ELF-1 (cell line): ENCODE measurements at places on chromosomes 3 and 15.

DNA sequence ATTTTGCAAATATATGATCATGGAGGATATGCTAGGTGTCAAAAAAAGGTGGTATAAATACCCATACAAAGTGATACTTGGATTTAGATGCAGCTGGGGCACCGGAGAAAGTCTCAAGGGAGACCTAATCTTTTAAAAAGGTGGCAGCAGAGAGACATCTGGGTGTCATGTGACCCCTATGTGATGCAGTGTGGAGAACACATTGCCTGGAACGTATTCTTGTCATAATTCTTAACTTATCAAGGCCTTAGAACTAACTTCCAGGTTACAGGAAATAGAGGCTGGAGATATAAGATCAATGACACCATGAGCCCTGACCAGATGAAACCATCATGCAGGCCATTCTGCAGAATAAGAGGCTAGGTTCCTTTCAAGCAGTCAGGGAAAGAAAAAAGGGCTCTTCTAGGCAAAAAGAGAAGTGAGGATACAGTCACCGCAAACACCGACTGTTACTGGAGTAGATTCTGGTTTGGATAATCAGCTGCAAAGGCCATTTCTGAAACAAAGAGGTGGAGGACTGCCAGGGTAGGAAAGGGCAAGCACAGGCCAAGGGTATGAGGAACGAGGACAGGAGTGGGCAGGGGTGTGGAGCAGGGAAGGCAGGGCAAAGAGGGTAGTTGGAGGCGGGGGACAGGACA, 100.6 kb downstream of the OXNAD1 start:
- DNase-seq: no peak

- DNase-seq: no peak
These were observed 13.2 kb downstream of the NSUN3 start for GRCh38 chr3:94076055-94076454.

- no peak for DNase-seq
These were observed 85.7 kb downstream of the MSL2 start for GRCh38 chr3:136110481-136110880.

DNA sequence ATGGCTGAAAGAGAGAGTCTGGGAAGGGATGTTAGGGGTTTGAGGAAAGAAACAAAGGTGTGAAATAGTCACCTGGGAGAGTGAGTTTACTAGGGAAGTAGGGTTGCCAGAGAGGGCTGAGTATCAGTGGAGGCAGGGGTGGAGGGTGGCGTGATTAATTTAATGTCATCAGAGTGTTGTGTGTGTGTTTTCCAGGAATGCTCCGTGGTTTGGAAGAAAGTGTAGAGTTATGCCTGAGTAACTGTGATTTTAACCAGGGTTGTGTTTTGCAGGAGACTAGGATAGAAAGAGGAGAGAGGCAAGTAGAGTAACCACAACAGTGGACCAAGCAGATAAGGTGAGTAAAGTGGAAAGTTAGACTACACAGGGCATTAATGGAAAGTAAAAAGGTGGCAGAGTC, 27.2 kb downstream of the PLD1 start:
- no peak for DNase-seq

DNA sequence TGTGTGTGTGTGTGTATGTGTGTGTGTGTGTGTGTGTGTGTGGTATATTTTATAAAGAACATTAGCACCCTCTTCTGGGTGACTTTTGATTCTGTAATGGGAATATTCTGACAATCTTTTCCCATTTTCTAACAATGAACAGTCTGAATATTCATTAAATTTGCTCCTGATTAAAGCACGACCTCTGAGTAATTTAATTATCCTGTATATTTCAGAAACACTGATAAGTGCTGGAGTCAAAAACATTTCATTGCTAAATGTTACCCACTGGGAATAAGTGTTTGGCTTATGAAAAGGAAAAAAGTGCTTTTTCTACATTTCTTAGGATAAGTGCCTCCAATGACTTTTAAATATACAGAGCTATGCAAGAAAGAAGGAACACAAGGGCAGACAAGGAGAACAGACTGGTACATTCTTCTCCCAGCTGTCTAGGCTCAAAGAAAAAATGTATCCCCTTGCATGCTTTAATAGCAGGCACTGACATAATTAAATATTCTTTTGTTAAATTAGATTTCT, 32.3 kb upstream of the SYNPR start:
- DNase-seq: no peak

GRCh38 chr15:70605606-70606410, 157.6 kb downstream of the UACA start:
- peak; percentile 57 for DNase-seq

DNA sequence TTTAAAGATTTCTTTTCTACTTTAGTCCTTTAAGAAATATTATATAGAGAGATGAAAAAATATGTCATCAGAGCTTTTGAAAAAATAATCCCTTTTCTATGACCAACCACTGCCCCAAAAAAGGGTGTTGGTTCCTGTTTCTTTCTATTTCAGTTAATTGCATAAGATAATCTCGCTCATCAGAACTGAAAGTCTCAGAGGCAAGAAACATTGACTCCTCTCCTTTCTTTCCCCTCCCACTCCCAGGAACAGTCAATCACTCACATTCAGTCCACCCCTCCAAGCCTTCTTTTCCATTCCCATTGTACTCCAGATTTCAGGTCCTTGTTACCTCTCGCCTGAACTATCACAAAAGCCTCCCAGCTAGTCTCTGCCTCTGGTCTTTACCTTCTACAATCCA, 153.7 kb upstream of the ABI3BP start:
- no peak for DNase-seq

GRCh38 chr3:136772709-136773108, 20.5 kb upstream of the STAG1 start:
- no peak for DNase-seq

DNA sequence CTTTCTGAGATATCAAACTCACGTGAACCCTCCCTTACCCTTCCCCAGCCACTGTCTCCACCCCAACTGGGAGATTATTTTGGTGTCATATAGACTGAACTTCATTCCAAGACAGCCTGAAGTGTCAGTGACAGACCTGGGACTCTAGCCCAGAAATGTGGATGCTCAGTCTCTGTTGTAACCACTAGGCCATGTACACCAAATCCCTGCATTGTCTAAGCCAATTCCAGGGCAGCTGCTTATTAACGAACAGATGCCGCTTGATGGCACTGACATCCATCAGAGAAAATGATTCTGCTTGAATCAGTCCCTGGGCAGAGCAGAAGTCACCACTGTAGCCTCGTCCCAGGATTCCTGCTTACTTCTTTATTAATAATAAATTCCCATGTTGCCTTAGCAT, 305.5 kb downstream of the GRM7 start:
- no peak for DNase-seq

DNA sequence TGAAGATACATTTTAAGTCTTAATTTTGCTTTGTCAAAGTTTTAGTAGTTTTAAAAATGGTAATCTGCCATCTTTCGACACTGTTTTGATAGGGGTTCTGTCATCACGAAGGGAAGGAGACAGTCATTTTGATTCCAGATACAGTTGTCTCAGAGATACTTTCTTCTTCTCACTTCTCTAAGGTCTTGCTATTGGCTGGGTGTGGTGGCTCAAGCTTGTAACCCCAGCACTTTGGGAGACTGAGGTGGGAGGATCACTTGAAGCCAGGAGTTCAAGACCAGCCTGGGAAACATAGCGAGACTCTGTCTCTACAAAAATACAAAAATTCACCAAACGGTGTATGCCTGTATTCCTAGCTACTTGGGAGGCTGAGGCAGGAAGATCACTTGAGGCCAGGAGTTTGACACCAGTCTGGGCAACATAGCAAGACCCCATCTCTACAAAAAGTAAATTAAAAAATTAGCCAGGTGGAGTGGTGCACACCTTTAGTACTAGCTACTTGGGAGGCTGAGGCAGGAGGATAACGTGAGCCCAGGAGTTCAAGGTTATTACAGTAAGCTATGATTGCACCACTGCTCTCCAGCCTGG, 3.3 kb downstream of the RAB8B start:
- DNase-seq: no peak

DNA sequence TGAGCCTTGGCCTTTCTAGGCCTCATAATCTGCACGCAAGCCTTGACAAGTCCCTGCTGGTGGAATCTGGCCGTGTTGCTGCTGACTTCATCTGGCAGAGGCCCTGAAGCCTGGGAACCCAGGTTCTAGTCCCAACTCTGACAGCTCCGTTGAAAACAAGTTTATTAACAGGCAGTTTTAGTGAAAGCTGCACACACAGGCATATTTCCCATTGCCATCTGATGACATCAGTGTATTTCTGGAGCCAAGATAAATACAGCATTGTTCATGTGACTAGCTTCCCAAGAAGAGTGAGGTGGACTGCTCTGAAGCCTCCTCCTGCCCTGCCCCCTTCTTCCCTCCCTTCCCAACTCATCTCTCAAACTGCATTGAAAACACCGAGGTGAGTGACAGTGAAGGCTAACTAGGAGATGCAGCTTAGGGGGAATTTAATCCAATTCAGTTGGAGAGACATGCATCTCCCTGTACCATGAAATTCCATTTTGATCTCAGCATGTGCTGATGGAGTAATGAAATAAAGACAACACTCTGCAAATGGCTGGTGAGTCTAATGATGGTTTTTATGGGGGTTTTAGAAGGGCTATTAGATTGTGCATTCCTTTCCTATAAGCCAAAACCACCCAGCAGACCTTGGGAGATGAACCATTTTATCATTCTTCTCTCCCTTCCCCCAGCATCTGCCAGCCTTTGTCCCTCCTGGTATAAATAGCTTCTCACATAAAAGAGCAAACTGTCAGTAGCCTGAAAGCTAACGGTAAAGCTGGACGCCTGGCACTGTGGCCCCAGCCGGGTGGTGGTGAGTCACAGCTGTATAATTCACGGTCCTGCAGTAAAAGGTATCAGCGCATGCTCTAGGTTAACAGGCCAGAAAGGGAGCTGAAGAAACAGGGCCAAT, 38.0 kb downstream of the PRICKLE2 start:
- DNase-seq: peak; percentile 73

- no peak for DNase-seq
These were observed 120.9 kb downstream of the FOXP1 start for GRCh38 chr3:71462586-71462985.

GRCh38 chr3:156382458-156383346, 172.2 kb downstream of the SSR3 start:
- peak; percentile 59 for DNase-seq

- no peak for DNase-seq
These were observed 107.6 kb downstream of the RBPMS2 start for GRCh38 chr15:64667736-64668161.

DNA sequence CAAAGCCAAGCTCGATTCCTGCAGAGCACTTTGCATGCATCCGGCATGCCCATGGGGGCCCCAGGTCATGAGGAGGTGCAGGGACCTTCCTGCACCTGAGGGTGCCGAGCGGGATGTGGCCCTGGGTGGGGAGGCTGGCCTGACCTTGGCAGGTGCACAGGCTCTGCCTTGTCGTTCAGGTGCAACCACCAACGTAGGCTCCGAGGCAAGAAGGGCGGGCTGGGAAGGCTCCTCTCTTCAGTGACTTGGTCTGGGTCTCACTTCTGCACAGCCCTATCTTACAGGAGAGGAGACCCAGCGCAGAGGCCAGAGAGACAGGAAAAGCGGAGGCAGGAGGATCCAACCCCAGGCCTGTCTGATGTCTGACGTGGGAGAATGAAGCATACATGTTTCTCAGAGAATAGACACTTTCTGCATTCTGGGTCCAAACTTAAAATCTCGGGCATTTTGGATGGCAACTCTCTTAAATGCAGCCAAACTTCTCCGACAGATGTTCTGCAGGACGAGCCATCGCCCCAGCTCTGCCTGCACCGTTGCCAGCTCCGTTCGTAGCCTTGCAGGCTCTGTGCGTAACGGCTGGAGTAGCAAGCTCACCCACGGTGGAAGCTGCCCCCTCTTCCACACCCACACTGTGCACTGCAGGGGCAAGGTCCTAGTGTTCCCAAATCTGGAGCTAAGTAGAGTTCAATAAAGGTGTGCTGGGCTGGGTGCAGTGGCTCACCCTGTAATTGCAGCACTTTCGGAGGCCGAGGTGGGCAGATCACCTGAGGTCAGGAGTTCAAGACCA, 60.8 kb upstream of the SNRPA1 start:
- DNase-seq: no peak

DNA sequence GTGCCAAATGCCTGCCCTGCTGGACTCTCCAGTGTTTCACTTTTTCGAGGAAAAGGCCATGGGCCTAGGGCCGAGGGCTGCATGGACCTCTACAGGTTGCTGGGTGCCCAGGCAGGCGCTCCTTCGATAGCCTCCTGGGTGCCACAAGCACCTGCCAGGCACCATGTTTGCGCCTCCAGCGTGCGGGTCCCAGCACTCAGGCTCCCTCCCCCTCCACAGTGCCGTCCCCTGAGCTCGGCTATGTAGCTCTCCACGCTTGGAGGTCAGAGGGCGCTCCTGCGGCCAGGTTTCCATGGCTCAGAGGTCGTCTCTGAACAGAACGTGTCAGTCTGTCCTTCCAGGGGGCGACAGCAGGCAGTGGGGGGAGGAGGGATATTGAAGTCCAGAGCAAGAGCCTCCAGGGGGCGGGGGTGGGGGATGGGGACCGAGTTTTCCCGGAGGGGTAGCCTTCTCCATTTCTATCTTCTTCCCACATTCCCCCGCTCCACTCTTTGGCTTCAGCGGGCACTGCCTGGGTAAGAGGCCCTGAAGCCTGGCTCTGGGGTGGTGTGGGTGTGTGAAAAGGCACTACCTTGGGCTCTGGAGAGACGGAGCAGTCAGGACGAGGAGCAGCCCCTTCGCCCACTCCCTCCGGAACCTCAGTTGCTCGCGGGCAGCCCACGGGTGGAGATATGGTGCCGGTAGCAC, 3.6 kb downstream of the ONECUT1 start:
- DNase-seq: peak; percentile 37

GRCh38 chr3:1183320-1184048, 90.7 kb downstream of the CNTN6 start:
- no peak for DNase-seq

GRCh38 chr3:188257384-188258026, 103.5 kb downstream of the LPP start:
- no peak for DNase-seq

GRCh38 chr3:68062926-68063325, 408.5 kb upstream of the SUCLG2 start:
- no peak for DNase-seq

- DNase-seq: no peak
These were observed 23.7 kb downstream of the ABHD2 start for GRCh38 chr15:89111961-89112340.

DNA sequence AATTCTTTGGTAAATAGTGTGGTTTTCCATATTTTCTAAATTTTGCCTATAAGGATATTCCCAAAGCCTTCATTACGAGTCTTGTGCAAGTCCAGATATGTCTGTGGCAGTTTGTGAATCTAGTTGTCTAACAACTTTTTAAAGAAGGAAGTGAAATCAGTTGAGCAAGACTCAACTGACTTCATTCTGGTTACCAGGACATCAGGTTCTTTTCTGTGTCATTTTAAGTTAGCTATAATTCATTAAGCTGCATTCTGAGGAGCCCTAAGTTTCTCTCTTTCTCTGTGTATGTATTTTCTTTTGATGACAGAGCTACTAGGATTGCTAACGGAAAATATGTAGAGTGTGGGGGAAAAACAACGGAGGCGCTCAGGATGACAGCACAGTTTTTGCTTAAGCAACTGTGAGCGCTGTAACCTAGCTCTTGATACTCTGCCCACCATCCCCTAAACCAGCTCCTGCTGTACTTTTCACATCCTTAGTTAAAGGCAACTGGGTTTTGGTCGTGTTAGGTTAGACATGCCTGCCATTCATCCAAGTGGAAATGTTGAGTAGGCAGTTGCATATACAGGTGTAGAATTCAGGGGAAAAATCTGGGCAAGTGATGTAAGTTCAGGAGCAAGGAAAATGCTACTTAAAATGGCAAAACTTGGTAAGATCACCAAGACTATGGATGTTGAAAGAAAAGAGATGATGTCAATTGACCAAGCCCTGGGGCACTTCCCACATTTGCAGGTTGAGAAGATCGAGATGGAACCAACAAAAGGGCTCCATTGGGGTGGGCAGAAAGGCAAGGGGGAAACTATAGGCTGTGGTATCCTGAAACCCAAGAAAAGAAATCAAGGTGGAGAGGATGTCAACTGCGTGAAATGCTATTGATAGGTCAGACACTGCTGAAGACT, 9.2 kb downstream of the MFSD1 start:
- DNase-seq: no peak
